ENCODE measurements at places on chromosomes 7 and 10. TPM values are rescaled to one million over a fixed set of nuclear protein-coding genes. Genes with fewer than 3 reads are reported as not detected.

GRCh38 chr7:131241386-131241785, 86.3 kb upstream of the MKLN1 start:
- no peak for DNase-seq
- H3K36me3 ChIP-seq = no peaks in the 10 kb centered on the region
- H3K4me3 ChIP-seq = no peak overlapping the region
- H3K27me3 ChIP-seq = no peaks in the 10 kb centered on the region
- no peak overlapping the region for H3K27ac ChIP-seq

The GPR26 gene
- total RNA-seq = not detected

The MCM10 gene
- total RNA-seq = 7.0 TPM

DNA sequence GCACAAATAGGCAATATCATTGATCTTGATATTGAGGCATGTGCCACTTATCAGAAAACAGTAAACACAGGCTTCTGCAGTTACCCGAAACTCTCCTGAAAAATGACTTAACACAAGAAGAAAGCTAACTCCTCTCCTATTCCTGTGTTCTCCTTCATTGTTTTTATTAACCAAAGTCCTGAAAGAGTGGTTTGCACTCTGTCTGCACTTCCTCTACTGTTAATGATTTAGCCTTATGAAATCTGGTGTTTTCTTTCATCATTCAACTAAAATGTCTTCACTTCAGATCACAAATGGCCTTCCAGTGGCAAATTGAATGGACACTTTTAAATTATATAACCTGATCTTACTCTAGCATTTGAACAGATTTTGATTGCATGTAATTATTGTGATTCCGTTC, 630.6 kb upstream of the PHF14 start:
- H3K4me3 ChIP-seq = no peak overlapping the region
- H3K36me3 ChIP-seq = no peaks in the 10 kb centered on the region
- no peaks in the 10 kb centered on the region for H3K4me1 ChIP-seq
- 0 out of 2 replicates have a peak, but pooled peaks cover 3% of the 10 kb centered on the region for H3K27me3 ChIP-seq

- no peaks in the 10 kb centered on the region for H3K4me1 ChIP-seq
- H3K36me3 ChIP-seq = no peaks in the 10 kb centered on the region
- DNase-seq = no peak
- no peak overlapping the region for H3K27ac ChIP-seq
- no peaks in the 10 kb centered on the region for H3K27me3 ChIP-seq
Measured at GRCh38 chr7:125484755-125485154, 555.1 kb upstream of the POT1 start.

- no peak for DNase-seq
- no peak overlapping the region for H3K27ac ChIP-seq
- 0 out of 2 replicates have a peak, but pooled peaks cover 3% of the 10 kb centered on the region for H3K27me3 ChIP-seq
Measured at GRCh38 chr7:116334555-116334954, 124.2 kb downstream of the TES start.
